Esophagus squamous epithelium (tissue), 5 donors: ENCODE measurements at places on chromosomes 1 and 21.

DNA sequence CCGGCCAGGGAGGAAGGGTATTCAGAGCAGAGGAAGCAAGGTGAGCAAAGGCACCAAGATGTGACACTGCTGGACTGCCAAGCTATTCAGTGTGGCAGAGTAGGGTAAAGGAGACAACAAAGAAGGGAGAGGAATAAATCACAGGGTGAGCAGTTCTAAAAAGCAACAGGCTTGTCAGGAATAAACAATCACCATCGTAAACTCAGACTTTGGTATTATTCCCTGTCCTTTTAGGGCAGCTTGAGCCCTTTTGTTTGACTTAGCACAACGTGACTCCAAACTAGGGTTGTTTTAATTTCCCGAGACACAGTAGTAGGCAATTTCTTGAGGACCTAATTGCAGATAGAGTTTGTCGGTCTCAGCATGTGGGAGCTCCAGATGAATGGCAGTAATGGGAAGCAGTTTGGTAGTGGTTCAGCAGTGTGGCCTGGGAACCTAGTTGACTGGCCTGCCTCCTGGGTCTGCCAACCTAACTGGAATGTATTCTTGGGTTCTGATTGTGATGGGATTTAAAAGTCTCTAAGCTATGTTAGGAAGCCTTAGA, 4.3 kb downstream of the CR1L start:
- no peak for DNase-seq

GRCh38 chr1:185170291-185170848, 13.4 kb downstream of the SWT1 start:
- no peak for DNase-seq

GRCh38 chr1:65209005-65209885, 61.2 kb downstream of the AK4 start:
- no peak for DNase-seq

DNA sequence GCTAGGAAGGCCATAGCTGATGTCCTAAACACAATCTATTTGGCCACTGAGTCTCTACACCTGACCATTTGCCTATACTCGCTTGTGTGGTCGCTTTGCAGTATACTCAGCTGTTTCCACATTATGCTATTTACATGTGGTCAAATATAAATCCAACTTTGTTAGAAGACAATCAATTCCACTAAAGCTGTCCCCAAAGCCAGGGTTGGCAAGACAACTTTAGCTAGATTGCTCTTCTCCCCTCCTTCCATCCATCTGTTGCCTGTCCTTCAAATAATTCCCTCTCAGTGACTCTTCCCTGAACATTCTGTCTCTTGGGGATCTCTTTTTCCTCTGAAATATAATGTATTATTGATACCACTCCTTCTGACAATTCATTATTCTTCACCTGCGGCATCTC, 30.1 kb downstream of the AVPR1B start:
- no peak for DNase-seq

GRCh38 chr1:21278860-21279845, 11.1 kb downstream of the ECE1 start:
- no peak for DNase-seq

GRCh38 chr21:32819694-32820093, 48.1 kb upstream of the PAXBP1 start:
- DNase-seq, result no peak

- no peak for DNase-seq
Observed at GRCh38 chr21:45618846-45619485, 24.6 kb upstream of the PCBP3 start.

DNA sequence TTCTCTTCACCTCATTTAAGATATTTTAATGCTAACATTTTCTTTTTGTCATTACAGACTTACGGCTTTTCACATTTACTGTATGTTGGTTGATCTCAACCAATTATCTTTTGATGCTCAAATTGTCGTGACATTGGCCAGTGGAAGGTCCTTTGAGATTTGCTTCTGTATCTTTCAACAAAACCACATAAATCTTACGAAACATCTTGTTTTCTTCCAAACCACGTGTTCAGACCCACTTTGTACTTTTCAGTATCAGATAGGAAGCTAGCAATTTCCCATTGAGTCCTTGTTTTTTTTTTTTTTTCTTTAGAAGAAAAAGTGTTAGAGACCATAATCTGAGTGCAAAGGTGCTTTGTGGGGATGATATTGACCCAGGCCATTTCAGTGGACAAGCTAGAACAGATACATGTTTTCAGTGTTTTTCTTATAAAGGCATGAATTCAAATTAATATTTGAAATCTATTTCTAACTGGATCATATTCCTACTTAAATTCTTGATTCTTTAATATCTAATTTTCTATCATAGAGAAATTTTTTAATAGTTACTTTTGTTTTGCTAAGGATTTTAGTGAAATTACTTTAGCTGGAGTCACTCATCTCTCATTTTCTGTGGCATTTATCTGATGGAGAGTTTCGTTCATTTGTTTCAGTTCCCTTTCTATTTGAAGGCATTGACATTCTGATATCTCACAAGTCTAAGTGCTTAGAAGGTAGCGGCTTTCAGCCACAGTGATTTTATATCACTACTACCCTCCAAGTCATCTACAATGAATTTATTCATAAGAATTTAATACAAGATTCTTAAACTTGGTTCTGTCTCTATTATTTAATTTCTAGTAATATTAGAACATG, 26.7 kb downstream of the ATG4C start:
- DNase-seq, result no peak

GRCh38 chr1:27719286-27720251, 6.2 kb upstream of the FAM76A start:
- DNase-seq, result no peak

GRCh38 chr1:175757381-175758015, 14.1 kb upstream of the TNR start:
- no peak for DNase-seq

DNA sequence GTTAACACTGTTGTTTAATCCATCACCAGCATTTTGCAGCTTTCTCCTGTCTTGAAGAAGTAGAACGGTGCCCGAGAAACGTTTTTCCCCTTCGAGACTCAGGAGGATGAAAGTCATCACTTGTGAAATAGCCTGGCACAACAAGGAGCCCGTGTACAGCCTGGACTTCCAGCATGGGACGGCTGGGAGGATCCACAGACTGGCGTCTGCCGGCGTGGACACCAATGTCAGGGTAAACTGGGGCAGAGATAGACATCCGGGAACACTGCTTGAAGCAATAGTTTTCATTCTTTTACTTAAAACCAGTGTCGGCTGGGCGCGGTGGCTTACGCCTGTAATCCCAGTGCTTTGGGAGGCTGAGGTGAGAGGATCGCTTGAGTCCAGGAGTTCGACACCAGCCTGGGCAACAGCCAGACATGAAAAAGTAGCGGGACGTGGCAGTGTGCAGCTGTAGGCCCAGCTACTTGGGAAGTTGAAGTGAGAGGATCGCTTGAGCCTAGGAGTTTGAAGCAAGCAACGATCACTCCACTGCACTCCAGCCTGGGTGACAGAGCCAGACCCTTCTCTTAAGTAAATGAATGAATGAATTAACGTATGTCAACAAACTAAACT, 945 bp downstream of the CHAF1B start:
- no peak for DNase-seq

DNA sequence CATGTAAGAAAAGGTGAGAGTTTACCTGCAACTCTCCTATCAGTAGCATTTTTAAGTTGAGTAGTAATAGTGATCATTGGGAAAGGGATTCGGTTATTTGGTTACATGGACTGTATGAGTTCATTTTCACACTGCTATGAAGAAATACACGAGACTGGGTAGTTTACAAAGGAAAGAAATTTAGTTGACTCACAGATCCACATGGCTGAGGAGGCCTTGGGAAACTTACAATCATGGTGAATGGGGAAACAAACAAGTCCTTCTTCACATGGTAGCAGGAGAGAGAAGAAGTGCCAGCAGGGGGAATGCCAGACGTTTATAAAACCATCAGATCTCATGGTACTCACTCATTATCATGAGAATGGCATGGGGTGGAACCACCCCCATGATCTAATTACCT, 59.3 kb upstream of the FBXO28 start:
- no peak for DNase-seq

DNA sequence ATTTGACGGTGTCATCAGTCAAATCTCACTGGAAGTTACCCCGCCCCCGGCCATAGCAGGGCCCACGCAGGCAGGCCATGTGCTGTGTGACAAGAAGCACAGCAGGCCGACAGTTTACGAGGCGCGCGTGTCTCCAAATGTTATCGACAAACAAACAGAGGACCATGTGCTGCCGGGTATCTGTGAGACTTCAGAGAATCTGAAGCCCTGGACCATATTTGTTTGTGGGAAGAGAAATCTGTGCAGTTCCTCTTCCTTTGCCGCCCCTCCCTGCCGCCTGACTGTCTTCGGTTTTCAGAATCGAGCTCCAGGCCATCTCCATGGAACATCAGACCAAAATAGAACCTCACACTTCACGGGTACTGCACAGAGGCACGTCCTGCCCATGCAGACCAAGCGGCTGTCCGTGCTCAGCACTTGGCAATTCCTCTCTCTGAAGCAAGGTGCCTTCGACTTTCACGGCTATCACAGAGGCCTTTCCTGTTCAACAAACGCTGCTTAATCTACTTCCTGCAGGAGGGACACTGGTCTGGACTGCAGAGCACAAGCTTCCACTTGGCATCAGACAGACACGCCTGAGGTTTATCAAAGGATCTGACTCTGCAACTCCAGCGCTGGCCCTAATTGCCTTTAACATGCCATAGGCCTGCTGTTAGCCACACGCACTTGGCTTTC, 135.7 kb upstream of the KRTAP19-8 start:
- no peak for DNase-seq

- DNase-seq, result no peak
Observed at GRCh38 chr21:26753822-26754221, 91.4 kb downstream of the ADAMTS1 start.

- no peak for DNase-seq
Observed at GRCh38 chr1:106266786-106267185, 789.7 kb upstream of the PRMT6 start.

DNA sequence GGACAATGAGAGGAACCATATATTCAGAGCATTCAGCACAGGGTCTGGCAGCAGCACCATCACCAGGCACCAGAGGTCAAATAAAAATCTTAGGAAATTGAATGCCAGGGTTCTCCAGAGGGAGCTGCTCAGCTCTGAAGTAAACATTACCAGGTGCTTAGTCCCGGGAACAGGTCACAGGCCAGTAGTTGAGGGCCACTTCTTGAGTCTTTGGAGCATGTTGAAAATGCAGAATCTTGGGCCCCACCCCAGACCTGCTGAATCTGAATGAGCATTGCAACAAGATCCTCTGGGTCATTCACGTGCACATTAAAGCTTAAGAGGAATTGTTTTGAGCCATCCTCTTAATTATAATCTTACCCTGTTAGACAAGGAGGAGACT, 33.8 kb downstream of the PHC2 start:
- no peak for DNase-seq

DNA sequence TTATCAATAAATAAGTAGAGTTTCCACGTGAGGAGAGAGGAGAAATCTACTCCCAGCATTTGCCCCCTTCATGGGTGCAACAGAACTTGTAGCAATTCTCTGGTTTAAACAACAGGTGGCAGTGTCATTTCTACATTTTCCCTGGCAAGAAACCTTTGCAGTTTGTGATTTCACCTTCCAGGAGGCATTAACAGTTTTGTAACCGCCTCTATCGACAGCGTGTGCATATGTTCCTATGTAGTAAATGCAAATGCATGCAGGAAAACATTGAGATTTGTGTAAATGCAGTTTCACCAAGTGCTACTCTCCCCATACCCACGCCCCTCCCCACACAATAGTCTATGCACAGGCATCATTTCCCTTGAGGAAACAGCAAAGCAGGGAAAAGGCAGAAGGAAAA, 494.7 kb downstream of the SMYD3 start:
- no peak for DNase-seq

GRCh38 chr1:203486618-203487370, 7.2 kb upstream of the OPTC start:
- DNase-seq, result no peak

DNA sequence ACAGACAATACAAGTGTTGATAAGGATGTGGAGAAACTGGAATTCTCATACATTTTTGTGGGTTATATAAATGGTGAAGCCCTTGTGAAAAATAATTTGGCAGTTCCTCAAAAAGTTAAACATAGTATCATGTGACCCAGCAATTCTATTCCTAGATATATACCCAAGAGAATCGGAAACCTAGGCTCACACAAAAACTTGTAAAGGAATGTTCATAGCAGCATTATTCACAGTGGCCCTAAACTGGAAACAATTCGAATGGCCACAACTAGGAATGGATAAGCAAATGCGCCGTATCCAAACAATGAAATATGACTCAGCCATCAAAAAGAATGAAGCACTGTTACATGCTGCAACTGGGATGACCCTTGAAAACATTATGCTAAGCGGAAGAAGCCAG, 3.9 kb upstream of the CD247 start:
- DNase-seq, result no peak

- no peak for DNase-seq
Observed at GRCh38 chr1:223350361-223350908, 13.5 kb downstream of the SUSD4 start.

DNA sequence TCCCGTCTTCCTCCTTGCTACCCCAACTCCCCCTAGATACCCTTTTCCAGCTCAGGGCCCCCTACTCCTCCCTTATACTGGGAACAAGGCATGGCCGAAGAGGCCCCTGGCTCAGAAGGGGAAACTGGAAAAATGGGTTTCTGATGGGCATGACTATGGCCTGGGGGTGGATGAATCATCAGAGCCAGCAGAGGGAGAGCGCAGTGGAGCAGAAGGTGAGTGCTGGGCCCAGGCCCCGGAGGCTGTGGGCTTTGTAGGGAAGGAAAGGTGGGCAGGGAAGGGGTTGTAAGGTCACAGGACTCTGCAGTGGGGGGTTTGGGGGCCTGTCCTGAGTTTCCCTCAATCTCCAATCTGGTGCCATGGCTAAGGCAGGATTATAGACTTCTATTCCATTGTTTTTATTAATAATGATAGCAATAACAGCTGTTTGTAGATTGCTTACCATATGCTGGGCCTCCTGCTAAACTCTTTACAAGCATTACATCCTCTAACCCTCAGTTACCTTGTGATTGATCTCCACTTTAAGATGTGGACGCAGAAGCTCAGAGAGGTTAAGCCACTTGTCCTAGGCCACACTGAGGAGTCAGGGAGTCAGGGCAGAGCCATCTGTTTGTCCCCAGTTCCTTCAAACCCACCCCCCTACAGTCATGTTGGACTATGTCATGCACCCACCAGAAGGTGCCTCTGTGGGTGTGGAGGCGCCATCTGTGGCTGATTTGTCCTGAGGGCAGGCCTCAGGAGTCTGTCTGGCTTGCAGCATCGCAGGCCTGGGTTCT, 36.2 kb upstream of the ZNF362 start:
- no peak for DNase-seq

DNA sequence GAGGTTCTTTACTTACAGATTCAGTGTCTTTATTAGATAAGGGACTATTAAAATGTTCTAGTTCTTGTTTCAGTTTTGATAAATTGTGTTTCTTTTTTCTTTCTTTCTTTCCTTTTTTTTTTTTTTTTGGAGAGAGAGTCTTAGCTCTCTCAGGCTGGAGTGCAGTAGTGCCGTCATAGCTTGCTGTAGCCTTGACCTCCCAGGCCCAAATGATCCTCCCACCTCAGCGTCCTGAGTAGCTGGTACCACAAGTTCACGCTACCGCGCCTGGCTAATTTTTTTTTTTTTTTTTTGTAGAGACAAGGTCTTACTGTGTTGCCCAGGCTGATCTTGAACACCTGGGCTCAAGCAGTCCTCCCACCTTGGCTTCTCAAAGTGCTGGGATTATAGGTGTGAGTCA, 76.6 kb downstream of the TMEM200B start:
- DNase-seq, result no peak
